ENCODE measurements at places on chromosomes 12 and 14.

GRCh38 chr12:19588951-19589350, 149.7 kb downstream of the AEBP2 start:
- DNase-seq: no peak

- no peak for DNase-seq
Measured at GRCh38 chr12:53052419-53053217, 2.8 kb downstream of the TNS2 start.

DNA sequence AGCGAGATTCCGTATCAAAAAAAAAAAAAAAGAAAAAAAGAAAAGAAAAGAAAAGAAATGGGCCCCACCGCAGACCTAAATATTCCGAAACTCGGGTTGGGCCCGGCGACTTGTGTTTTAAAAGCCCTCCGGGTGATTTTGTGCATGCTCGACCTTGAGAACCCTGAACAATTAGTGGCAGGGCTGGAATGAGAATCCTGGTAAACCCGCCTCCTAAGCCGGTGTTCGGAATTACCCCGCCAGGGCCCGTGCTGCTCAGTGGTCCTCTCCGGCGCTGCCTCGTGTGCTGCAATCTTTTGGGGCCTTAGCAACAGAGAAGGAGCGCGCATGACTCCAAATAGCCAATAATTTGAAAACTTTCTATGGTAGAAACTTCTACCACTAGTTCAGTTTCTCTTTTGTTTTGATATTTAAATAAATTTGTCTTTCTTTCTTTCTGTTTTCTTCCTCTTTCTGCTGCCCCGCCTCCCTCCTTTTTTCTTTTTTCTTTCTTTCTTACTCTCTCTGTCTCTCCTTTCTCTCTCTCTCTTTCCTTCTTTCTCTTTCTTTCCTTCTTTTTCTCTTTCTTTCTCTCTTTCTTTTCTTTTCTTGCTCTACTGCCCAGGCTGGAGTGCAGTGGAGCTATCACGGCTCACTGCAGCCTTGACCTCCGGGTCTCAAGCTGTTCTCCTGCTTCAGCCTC, 1.5 kb upstream of the GALNT6 start:
- no peak for DNase-seq

GRCh38 chr12:74896186-74896585, 313.5 kb downstream of the KCNC2 start:
- DNase-seq: no peak

- DNase-seq: no peak
Measured at GRCh38 chr12:88182416-88182815, 40.3 kb downstream of the TMTC3 start.

DNA sequence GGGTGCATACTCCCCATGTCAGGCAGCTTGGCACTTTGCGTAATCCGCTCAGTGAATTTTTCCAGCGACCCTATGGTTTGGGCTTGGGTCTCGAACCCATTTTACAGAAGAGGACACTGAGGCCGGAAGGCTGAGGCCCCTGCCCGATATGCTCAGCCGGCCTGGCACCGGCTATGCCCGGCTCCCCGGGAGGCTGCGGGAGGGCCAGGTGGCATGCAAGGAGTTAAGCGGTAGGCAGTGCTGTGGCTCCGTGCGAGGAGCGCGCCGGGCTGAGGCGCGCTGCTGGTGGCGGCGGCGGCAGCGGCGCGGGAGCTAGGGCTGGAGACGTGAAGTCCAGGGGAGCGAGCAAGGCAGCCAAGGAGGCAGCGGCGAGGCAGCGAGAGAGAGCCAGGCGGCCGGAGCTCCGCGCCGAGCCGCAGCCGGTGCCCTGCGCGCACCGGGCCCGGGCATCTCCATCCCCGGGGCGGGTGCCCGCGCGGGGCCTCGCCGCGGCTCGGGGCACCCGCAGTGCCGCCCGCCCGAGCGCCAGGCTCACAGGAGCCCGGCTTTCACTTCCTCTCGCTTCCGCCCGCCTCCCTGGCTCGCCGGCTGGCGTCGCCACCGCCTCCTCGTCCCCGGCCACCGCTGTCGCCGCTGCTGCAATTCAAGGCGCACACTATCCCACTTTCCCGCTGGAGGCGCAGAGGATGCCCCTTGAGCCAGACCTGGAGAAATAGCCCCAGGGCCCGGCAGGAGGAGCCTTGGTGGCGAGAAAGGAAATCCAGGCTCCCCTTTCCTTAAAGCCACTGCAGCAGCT, at the start of gene WSCD2:
Gene WSCD2, plus strand, starts transcription at position 272 of the 796 bp plus-strand sequence. CDS start 66,545 bp downstream, outside the sequence.
- peak; percentile 76 for DNase-seq

GRCh38 chr14:49769581-49770211, 1.7 kb downstream of the KLHDC2 start:
- DNase-seq: no peak

DNA sequence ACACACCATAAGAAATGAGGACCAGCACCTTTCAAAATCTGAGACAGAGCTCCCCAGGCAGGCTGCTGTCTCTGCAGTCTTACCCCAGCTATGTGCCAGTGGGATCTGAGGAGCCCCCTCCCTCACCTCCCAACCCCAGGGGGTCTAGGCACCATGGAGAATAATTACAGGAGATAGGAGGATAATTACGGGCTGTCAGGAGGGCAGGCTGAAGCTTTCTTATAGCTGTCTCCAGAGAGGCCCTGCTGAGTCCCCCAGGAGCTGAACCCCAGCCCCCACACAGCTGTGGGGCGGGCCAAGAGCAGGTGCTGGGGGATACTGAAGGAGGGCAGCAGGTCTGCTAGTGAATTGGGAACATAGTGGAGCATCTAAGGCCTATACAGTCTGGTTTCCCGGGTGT, 6.8 kb downstream of the CPNE6 start:
- no peak for DNase-seq

- DNase-seq: no peak
Measured at GRCh38 chr12:6774499-6775062, 2.3 kb downstream of the LAG3 start.

DNA sequence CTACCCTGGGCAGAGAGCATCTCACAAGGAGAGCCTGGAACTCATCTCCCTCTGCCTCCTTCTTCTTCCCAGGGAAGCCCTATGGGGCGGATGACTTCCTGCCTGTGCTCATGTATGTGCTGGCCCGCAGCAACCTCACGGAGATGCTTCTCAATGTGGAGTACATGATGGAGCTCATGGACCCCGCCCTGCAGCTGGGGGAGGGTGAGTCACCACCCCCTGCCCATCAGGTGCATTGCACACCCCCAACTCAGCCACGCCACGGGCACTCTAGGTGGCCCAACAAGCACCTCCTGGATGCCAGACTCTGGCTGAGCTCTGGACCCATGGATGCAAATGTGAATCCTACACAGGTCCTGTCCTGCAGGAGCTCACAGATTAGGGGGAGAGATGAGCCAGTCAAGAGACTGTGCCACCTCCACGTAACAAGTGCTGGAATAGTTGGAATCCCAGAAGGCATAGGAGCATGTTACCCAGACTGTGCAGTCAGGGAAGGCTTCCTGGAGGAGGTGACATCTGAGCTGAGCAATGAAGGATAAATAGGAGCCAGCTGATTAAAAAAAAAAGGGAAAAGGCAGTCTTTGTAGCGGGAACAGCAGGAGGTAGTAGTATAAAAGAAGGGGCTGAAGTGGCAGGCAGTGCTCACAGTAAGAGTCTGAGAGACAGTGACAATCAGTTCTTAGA, 71.9 kb downstream of the LGMN start:
- no peak for DNase-seq

DNA sequence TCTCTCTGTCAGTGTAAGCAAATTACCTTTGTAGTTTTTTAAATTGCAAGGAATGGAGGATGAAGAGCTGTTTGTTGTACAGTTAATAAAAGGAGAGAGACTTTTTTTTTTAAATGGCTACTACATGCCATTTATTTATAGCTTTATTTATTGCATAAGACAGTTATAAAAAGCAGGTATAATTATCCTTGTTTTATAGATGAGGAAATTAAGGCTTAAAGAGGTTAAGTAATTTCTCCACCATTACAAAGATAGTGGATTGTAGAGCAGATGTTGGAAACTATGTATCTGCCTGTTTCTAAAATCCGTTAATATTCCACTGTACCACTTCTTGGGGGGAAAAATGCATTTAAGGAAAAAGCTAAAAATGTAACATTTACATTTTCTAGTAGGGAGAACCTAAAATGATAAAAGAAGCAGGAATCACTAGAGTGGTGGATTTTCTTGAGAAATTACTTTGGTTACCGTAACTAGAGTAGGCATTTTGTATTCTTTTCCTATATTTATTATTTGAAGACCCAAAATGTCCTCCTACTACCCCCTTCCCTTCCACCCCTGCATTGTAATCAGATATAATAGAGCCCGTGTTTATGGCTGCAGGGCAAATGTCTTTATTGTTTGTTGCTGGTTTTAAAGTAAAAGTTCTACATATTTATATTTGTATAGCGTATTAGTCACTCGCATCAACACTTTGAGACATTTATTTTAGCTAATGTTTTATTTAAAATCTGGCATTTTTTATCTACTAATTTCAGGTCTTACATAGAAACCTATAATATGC, 2.3 kb downstream of the SNAPC1 start:
- DNase-seq: no peak

DNA sequence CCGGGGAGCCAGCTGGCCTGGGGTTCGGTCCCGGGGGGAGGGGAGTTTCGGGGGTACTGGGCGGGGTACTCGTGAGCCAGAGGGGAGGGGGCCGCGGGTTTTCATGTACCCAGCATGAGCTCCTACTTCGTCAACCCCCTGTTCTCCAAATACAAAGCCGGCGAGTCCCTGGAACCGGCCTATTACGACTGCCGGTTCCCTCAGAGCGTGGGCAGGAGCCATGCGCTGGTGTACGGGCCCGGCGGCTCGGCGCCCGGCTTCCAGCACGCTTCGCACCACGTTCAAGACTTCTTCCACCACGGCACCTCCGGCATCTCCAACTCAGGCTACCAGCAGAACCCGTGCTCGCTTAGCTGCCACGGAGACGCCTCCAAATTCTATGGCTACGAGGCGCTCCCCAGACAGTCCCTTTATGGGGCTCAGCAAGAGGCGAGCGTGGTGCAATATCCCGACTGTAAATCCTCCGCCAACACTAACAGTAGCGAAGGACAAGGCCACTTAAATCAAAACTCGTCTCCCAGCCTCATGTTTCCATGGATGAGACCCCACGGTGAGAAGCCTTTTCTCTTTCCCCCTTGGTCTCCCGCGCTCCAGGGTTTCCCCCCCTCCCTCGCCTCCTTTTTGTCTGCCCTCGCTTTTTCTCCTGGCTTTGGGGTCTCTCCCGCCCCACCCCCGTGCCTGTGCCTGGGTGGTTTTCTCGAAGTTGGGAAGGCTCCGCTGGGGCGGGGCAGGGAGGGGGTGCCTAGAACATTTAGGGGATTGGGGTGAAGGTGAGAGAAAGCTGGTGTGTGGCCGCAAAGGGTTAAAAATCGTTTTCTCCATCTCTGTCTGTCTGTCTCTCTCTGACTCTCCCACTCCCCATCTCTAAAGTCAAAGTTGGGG, 627 bp downstream of the HOXC8 start:
- DNase-seq: no peak

DNA sequence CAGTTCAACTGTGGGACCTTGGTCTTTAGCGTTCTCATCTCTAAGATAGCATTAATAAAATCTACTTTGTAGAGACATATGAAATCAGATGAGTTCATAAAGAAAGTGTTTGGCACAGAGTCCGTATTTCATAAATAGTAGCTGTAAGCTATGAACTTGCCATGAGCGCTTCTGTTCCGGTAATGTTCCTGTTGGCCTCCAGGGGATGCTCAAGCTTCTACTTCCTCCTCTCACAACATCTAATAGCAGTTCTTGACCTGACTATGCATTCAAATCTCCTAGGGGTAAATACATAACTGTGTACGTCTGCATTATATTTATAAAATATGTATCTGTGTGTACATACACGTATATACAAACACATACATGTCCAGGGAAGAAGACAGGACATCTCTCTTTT, 288.2 kb upstream of the TMPO start:
- DNase-seq: no peak

DNA sequence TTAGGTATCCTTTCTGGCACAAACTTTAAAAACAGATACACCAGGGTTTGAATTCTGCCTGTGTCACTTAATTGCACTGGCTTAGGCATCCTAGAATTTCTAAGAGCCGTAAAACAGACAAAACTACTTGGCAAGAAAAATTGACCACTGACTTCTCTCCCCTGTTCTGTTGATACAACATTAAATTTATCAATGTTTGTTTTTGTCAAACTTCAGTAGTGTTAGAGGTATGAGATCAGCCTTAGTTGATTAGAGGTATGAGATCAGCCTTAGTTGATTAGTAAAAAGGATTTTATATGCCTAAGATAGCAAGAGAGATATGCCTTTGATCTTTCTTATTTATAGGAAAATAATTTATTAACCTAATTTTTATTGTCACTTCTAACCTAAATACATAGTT, 283.2 kb downstream of the FBXL14 start:
- no peak for DNase-seq

GRCh38 chr14:75533791-75534555, 11.7 kb downstream of the BATF start:
- DNase-seq: no peak

- no peak for DNase-seq
Measured at GRCh38 chr12:123268850-123269249, 2.8 kb downstream of the CDK2AP1 start.

DNA sequence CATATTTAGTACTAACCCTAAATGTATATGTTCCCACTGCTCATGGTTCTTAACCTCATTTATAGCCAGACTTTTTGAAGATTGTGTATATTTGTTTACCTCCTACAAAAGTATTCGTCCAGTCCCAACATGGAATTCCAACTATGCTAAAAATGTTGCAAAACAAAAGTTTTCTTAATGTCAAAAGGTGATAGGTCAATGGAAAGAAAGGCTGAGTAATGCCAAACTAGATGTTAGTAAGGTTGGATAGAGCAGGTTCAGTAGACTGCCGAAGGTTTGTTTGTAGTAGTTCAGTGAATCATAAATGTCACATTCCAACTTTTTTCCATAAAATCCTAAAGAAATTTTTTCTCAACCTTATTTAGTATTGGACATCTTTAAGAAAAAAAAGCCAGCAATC, 874.5 kb downstream of the FLRT2 start:
- no peak for DNase-seq

DNA sequence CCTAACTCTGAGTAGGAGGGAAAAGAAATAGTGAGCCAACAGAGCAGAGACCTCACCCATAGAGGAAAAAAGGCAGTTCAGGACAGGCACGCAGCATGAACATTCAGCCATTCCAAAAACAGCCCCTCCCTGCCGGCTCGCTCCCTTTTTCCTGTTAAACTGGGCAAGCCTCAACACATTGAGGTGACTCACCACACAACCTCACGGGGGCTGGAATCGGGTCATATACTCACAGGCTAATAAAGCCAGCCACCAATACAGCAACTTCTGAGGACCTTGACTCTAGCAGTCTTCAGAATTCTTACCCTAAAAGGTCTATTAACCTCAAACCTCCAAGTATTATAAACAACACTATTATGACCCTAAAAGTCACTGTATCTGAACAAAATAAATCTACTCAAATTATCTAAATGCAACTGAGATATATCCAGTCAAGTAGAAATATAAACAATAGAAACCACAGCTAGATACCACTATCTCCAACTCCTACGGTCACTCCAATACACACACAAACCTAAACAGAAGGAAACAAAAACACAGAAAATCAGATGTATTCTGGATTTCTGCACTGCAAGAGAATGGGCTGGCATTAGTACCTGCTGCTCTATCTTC, 6.3 kb downstream of the YBX3 start:
- DNase-seq: no peak

GRCh38 chr14:44388306-44388705, 118.8 kb downstream of the FSCB start:
- no peak for DNase-seq

- DNase-seq: no peak
Measured at GRCh38 chr12:104930388-104931326, 27.4 kb downstream of the SLC41A2 start.
